ENCODE measurements at places on chromosomes 16 and 17.
A peak's percentile ranks its signal among the peaks of the same experiment; 100 is the strongest.

- DNase-seq = no peak
Measured at GRCh38 chr17:17447264-17447663, 29.5 kb upstream of the MED9 start.

DNA sequence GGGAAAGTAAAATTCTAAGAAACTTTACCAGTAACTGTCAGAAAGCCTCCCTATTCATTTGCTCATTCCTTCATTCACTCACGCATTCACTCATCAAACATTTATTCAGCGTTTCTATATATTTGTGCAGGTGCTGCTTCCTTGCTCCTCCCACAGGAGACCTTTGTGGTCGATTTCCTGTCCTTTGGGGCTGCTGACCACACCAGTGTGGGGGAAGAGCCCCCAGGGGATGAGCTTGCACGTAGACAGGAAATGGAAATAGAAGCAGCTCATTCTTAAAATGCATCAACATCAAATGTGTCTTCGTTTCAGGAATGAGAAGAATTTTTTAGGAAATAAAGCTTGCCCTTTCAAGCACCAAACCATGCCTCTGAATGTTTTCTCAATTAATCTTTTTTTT is 9.6 kb downstream of the PIK3R6 start:
- no peak for DNase-seq

GRCh38 chr17:2239882-2240430 is 63.6 kb downstream of the SMG6 start:
- no peak for DNase-seq

DNA sequence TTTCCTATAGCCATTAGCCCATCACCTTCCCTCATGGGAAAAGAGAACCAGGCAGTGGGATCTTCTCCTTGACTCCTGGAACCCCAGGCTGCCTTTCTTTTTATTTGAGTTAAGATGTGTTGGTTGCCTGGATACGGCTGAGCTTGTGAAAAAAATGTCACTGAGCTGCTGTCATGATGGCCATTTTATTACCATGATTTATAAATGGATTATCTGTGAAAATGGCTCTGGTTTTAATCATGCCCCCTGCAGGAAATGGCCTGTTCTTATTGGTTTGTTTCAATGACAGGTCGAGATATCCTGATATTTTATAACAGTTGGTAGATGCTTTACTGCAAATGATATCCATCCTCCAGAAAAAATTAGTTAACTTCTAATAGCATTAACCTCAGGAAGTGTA is 640.4 kb downstream of the CDH11 start:
- no peak for DNase-seq

GRCh38 chr16:87653234-87653633 is 50.9 kb downstream of the JPH3 start:
- no peak for DNase-seq

DNA sequence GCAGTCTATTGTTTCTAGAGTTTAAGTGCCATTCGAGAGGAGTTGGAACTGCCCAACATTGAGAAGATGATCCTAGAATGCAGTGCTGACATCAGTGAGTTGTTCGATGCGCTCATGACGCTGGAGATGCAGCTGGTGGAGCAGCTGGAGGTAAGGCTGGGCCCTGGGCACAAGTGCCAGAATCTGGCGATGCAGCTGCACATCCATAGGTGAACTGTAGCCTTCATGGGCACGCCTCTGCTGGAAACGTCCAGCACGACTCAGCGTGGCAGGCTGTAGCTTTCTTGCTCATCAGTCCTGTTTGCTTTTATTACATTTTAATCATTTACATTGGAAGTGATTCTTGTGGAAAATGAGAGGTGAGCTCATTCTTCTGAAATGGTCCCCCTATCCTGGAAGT is 31.7 kb downstream of the DRC3 start:
- DNase-seq = no peak

DNA sequence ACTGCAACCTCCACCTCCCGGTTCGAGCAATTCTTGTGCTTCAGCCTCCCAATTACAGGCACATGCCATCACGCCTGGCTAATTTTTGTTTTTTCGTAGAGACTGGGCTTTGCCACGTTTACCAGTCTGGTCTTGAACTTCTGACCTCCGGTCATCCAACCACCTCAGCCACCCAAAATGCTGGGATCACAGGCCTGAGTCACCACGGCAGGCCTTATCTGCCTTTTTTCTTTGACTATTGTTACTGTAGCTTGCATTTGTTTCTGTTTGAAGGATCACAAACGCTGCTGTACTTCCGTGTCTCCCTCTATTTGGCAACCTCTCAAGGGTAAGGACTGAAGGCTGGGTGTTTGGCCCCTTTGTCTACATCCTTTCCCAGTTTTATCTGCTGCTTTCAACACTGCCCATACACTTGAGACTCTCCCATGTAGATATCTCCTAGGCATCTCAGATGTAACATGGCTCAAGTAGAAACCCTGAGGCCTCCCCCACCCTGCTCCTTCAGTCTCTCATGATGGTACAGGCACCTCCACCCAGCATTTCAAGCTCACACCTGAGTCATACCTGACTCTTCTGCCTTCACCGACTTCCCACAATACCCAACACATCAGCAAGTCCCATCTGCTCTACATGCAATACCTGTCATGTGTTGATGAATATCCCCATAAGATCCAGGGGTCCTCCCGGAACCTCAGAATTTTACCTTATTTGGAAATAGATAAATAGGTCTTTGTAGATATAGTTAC is 219.0 kb downstream of the CPPED1 start:
- no peak for DNase-seq

- DNase-seq = no peak
Measured at GRCh38 chr16:78635807-78636206, 536.4 kb downstream of the WWOX start.

DNA sequence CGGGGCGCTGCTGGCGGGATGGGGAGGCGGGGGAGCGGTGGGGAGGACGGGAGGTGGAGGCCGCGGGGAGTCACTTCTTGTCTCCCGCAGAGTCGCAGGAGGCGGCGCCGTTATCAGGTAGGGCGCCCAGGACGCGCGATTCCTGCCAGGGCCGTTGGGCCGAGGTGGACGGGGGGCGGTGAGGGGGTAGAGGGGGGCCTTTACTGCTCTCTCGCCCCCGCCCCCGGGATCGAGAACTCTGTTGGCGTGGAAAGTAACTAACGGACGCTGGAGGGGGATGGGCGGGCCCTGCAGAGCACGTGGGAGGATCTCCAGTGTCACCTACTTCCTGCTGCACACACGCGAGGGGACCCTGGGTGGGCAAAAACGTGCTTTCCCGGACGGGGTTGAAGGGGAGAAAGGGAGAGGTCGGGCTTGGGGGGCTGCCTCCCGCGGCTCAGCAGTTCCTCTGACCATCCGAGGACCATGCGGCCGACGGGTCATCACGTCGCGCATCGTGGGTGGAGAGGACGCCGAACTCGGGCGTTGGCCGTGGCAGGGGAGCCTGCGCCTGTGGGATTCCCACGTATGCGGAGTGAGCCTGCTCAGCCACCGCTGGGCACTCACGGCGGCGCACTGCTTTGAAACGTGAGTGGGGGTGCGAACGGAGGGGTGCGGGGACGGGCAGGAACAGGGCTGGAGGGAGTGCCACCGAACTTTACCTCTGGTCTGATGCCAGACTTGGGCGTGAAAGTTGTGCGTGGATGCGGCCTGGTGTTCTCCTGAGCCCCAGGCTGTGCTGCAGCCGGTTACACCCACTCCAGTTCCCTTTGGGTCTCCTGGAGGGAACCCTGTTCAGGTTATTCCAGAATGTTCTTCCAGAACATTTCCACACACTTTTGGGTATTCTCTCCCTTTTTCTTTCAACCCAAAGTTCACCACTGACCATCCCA is 569 bp downstream of the PRSS21 start:
- DNase-seq = no peak

DNA sequence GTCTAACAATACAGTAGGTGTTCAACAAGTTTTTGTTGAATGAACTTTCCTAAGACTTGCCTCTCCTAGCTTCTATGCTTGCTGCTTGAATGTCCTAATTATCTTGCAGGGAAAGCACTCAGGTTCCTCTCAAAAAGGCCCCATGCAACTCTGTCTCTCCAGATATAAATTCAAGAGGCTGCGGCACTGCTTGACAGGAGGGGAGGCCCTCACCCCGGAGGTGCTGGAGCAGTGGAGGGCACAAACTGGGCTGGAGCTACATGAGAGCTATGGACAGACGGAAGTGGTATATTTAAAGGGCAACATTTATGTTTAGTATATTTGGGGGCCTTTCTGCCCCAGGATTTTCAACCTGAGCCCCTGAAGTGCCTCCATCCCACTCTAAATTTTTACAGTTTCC is 14.4 kb downstream of the THUMPD1 start:
- no peak for DNase-seq

GRCh38 chr17:69404399-69404798 is 10.1 kb upstream of the MAP2K6 start:
- DNase-seq = no peak

DNA sequence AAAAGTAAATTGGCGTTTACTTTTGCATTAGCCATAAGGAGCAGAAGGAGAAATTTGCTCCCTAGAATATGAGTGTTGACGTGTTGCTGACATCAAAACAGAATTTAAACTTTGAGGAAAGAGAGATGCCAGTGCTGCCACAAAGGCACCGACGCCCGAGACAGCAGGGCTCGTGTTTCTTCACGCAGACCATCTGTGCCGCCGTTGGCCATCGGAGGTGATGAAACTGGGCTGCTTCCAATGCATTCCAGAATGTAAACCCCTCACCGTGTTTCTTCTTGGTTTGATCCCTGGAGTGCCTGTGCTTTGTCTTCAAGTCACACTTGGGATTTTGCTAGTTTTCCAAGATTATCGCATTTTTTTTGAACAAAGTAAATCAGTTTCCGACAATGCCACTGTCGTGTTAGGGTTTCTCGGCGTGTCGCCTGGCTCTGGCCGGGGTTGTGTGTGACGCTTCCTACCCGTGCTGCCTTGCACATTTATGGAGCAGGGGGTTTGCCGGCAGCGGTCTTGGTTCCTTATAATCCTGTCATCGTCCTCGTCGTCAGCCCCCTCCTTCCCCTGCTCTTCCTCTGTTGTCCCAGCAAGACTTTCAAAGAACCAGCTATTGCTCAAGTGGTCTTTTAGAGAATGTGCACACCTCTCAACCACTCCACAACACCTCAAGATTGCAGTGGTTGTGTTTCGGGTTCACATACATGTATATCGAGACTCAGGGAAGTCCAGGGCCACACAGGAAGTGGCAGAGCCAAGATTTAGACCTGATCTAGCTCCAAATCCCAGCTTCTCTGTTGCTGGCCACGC is 103.9 kb downstream of the METRNL start:
- DNase-seq = no peak

GRCh38 chr17:6435968-6436367 is 1.0 kb upstream of the AIPL1 start:
- DNase-seq = peak; percentile 39

Measured in effector CD4-positive, alpha-beta T cell (primary cell).